ENCODE measurements at places on chromosomes 6 and 20. TPM values are rescaled to one million over a fixed set of nuclear protein-coding genes. Genes with fewer than 3 reads are reported as not detected.

- DNase-seq = no peak
Observed at GRCh38 chr6:36848658-36849441, 9.6 kb upstream of the CPNE5 start.

DNA sequence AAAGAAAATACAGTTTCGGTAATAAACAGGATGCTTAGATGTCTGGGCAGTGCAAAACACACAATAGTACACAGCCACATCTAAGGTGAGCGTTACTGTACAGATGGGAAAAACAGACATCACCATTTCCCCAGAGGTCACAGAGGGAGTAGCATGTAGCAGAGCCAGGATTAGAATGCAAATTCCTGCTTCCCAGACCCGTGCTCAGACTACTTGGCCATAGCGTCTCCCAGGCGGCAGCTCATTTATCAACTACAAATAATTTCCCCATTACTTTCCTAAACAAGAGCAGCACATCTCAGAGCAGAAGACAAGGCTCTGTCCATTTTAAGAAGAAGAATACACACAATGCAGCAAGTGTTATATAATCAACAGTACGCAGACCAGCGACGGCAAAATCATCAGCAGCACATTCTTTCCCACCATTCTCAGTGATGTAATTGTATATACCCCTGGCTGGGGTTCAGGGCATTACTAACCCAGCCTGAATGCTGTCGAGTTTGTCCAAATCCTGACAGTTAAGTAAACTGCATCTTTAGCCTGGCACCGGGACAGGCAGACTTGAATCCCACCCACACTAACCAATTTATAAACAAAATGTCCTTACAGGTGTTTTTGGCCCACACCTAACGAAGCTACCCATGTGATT, 61.9 kb downstream of the CNKSR3 start:
- DNase-seq = no peak

- no peak for DNase-seq
Observed at GRCh38 chr6:167512696-167513375, 187.9 kb downstream of the TTLL2 start.

GRCh38 chr20:57678340-57678739, 31.5 kb downstream of the PMEPA1 start:
- DNase-seq = no peak

GRCh38 chr20:56780266-56780665, 151.2 kb downstream of the TFAP2C start:
- DNase-seq = no peak

DNA sequence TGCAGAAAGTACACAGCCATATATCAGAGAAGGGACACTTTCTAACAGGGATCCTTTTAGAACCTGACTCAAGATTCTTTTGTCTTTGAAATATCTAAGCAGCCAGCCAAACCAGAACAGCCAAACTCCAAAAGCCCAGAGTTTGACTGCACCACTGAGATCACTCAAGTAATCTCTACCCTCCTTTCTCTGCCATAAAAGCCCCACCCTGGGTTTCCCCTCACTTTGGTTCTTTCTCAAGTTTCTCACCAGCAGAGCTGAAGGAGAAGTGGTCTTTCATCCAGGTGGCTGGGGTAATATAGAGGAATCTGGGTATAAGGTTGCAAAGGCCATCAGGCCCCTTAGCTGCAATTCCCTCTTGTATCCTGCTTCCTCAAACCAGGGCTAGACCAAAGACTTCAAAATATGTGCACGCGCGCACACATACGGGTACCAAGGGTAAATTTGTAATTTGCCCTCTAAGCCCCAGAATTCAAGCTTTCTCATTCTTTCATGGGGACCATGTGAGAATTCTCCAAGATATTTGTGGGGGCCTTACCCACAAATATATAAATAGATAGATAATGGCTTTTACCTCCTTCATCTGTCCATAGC, 42.9 kb downstream of the GPX5 start:
- DNase-seq = no peak

DNA sequence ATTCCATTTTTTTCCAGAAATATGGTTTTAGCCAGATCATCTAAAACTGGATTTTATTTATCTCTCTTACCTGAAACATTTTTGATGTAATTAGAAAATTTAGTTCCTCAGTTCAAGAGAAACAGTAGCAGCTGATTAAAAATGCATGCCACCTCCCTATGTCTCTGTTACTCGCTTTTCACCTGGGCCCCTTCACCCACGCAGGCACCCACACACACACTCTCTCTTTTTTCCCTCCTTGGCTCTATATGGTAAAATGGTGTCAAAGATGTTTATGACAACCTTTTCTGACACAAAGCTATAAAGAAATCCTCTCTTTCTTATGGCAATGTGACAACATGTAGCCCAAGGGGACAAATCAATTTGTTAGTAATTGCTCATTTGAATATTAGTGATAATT, 5.8 kb upstream of the SGK1 start:
- DNase-seq = no peak

- DNase-seq = no peak
Observed at GRCh38 chr20:46735436-46735835, 26.0 kb downstream of the SLC2A10 start.

- DNase-seq = no peak
Observed at GRCh38 chr6:106126482-106126881, 40.3 kb downstream of the PRDM1 start.

DNA sequence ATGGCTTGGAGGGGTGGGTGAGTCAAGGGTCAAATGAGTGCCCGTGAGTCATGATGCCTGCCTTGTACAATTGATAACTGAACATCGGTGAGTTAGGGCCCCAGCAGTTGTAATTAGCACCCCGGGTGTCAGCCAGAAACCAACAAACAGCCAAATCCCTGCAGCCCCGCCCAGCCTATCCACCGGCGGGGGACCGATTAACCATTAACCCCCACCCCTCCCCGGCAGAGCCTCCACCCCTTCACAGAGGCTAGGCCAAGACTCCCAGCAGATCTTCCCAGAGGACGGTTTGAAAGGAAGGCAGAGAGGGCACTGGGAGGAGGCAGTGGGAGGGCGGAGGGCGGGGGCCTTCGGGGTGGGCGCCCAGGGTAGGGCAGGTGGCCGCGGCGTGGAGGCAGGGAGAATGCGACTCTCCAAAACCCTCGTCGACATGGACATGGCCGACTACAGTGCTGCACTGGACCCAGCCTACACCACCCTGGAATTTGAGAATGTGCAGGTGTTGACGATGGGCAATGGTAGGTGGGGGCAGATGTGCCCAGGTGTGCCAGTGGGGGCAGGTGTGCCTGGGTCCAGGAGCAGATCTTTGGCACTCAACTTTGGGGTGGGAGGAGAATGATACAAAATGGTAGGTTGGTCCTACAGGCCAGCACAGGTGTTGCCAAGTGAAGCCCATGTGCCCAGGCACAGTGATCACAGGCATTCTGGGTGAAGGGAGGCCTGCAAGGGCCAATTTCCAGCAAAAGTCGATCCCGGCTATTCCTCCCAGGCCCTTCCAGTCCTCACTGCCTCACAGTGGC, 45.7 kb downstream of the HNF4A start:
- DNase-seq = no peak

- DNase-seq = no peak
Observed at GRCh38 chr20:37319151-37319671, 26.7 kb upstream of the SRC start.

DNA sequence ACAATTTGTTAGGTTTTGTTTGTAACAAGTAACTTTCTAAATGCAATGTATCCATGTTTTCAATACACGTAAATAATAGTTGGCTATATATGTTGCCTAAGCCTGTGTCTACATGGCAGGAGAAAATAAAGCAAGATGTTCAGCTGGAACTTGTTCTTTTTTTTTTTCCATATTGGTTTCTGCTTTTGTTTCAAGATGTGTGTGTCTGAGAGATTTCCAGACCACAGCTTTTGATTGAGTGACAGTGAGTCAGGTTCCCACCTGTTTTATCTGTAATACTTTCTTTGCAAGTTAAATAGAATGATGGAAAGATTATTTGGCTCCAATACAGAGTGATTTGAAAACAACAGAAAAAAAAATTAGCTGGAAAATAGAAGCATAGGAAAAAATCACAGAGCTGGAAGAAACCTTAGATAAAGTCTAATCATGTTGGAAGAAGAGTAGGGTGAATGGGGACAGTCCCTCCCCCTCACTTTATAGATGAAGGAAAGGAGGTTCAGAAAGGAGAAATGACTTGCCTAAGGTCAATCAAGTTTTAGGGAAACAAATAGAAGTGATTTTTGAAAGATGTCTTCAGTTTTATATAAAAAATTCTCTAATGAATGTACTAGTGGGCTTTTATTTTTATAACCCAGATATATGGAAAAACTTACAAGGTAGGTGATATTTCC, 150.9 kb upstream of the STMND1 start:
- no peak for DNase-seq

GRCh38 chr6:126380072-126380583, 40.2 kb downstream of the CENPW start:
- no peak for DNase-seq

DNA sequence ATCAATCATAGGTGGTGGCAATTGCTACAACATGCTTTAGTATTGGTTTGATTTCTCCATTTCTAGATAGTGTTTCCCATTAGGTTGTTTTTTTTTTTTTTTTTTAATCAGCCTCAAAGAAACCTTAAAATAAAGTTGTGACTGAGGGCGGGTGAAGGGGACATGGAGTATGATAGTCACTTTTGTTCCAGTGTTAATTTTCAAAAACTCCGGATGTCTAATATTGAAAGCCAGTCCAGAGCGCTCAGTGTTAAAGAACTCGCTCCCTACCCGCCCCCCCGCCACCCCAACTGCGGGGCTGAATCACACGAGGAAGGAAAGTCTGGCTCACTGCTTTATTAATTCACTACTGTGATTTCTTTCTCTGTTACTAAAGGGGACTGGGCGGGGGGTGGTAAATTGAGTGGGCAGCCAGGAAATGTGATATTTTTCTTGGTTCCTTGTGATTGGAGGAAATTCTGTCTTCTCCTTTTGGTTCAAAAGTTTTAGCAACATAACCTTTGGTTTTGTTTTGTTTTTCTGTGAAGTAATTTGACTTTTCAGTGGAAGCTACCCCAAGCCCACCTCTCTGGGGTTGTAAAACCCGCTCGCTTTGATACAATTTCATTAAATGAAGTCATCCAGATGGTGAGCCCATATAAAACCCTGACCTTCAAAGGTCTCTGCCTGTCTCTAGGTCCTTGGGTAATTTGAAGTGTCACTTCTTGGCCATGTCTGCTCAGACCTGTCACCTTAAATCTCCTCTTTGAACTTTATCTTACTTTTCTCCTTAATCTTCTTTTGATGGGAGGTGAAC, 38.0 kb downstream of the TNFAIP3 start:
- DNase-seq = no peak

DNA sequence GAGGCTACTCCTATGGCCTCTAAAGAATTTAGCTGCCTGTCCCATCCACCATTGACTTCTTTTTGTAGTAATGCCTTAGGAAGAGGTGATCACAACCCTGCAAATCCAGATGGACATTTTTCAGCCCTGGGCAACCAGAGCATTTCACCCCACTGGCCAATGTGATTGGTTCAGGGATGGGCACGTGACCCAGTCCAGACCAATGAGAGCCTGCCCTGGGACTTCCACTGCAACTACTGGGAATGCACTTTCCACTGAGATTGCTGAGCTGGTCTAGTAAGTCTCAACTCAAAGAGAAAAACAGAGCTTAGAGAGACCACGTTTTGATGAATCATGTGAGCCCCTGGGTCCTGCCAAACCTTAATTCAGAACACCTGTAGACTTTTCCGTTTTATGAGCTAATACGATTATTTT, 8.9 kb upstream of the UBE2V1 start:
- DNase-seq = no peak

DNA sequence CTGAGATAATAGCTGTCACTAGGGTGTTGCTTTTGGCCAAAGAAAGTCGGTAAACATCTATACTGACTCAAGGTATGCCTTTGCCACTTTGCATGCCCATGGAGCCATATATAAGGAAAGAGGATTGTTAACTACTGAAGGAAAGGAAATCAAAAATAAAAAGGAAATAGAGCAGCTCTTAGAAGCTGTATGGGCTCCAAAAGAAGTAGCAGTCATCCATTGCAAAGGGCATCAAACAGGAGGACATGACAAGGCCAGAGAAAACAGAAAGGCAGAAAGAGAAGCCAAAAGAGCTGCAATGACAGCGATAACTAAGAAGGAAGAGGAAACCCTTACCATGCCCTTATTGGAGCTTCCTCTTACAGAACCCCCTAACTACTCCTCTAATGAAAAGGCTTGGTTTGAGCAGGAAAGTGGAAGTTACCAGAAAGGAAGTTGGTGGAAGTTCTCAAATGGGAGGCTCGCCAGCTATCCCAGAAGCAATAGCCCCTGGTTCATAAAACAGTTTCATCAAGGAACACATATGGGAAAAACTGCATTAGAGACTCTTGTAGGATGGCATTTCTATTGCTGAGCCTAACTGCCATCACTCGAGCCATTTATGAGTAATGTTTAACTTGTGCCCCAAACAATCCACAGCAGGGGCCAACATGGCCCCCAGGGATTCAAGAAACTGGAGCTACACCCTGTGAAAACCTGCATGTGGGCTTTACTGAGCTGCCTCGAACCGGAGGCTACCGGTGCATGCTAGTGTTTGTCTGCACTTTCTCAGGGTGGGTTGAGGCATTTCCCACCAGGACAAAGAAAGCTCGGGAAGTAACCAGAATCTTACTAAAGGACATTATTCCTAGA, 7.0 kb downstream of the IL22RA2 start:
- no peak for DNase-seq

- DNase-seq = no peak
Observed at GRCh38 chr6:134296762-134297161, 21.1 kb downstream of the SGK1 start.

- no peak for DNase-seq
Observed at GRCh38 chr6:56250266-56250665, 2.9 kb upstream of the COL21A1 start.

GRCh38 chr6:166815629-166816028, 140.7 kb downstream of the RNASET2 start:
- no peak for DNase-seq

- DNase-seq = no peak
Observed at GRCh38 chr20:34150306-34151000, 38.4 kb upstream of the EIF2S2 start.

ADGRG6 gene
- polyA plus RNA-seq = 0.73 TPM

HCRTR2 gene
- not detected for polyA plus RNA-seq

MRAP2 gene
- not detected for polyA plus RNA-seq

MCHR2 gene
- not detected for polyA plus RNA-seq

BIRC7 gene
- 0.43 TPM for polyA plus RNA-seq

TPD52L1 gene
- not detected for polyA plus RNA-seq
